ENCODE measurements at places on chromosomes 16 and 17.
A peak's percentile ranks its signal among the peaks of the same experiment; 100 is the strongest.

GRCh38 chr17:36858119-36859002, 78.9 kb upstream of the LHX1 start:
- DNase-seq = no peak

DNA sequence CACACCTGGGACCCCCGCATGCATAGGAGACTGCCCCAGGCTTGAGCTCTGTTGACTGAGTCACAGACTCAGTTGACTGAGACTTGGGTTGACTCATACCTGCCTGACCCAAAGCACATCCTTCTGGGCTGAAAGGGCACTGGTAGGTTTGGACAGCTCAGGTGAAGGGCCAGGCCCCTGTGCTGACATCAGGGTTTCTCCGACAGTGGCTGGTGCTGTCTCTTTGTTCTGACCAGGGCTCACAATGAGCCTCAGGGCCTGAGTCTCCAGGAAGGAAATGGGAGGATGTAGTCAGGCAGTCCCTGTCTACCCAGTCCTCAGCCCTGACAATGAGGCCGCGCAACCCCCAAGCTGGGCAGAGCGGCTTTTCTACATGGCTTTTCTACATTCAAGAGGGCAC, 6.5 kb downstream of the SPNS2 start:
- DNase-seq = no peak

- DNase-seq = no peak
Observed at GRCh38 chr16:25126820-25127232, 15.3 kb downstream of the LCMT1 start.

DNA sequence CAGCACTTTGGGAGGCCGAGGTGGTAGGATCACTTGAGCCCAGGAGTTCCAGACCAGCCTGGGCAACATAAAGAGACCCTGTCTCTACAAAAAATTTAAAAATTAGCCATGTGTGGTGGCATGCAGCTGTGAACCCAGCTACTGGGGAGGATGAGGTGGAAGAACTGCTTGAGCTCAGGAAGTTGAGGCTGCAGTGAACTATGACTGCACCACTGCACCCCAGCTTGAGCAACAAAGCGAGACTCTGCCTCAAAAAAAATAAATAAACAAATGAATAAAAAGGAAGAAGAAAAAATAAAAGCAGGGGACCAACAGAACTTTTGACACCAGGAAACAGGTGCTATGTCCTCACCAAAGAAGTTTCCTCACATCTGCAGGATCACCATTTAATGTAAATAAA, 14.2 kb downstream of the TERF2 start:
- no peak for DNase-seq

GRCh38 chr17:34203018-34203638, 52.0 kb upstream of the CCL2 start:
- DNase-seq = no peak

GRCh38 chr16:11627822-11628457, 40.3 kb upstream of the SNN start:
- no peak for DNase-seq

- no peak for DNase-seq
Observed at GRCh38 chr17:51703361-51704341, 443.3 kb downstream of the UTP18 start.

GRCh38 chr16:82070656-82071369, 35.8 kb downstream of the HSD17B2 start:
- DNase-seq = no peak

- peak; percentile 85 for DNase-seq
Observed at GRCh38 chr17:78759203-78759968, 22.7 kb downstream of the CYTH1 start.

GRCh38 chr16:585351-585750, 4.5 kb upstream of the RAB40C start:
- DNase-seq = peak; percentile 20

DNA sequence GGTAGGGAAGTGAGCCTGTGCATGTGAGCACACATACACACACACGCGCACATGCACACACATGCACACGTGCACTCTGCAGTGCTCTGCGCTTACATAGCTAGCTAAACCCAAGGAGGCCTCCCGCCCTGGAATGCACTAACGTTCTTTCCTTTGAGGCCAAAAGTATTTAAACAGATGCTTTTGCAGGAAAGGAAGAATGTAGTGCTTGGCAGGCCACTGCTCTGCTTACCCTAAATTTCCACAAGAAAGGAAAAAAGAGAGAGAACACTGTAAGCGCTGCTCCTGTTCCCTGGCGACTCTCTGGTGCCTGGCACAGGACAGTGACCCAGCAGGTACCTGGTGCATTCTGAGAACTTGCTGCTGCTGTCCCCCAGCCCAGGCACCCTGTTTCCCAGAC, 31.3 kb upstream of the MRPS23 start:
- DNase-seq = no peak

GRCh38 chr17:27893841-27894503, 807 bp upstream of the LYRM9 start:
- no peak for DNase-seq

DNA sequence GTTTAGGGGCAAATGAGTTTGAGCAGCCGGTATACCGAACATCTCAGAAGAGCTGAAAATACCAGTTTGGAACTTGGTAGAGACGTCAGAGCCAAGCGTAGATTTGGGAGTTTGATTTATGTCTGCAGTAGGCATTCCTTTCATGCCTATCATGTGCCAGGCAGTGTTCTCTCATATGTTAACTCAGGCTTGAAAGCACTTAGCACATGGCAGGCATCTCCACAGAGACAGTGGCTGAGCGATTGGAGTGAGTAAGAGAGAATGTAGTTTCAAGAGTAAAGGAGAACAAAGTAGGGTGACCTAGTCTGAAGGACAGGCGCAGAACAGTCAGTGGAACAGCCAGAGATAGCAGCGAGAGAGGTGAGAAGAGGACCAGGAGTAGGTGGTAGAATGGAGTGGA, 207.0 kb downstream of the FTO start:
- DNase-seq = no peak

- no peak for DNase-seq
Observed at GRCh38 chr17:13016881-13017654, 759 bp downstream of the ELAC2 start.

DNA sequence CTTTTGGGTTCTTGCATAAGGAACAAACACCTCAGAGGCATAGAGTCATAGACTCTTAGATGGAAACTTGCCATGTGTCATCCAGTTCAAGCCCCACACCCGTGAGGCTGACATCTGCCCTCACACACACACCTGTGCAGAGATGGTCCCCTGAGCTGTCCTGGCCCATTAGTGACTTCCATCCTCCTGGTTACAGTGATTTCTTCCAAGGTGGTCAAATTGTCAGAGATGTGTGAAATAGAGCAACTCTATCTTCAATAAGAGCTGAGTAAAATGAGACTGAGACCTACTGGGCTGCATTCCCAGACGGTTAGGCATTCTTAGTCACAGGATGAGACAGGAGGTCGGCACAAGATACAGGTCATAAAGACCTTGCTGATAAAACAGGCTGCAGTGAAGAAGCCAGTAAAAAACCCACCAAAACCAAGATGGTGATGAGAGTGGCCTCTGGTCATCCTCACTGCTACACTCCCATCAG, 342.2 kb upstream of the TNRC6C start:
- no peak for DNase-seq

DNA sequence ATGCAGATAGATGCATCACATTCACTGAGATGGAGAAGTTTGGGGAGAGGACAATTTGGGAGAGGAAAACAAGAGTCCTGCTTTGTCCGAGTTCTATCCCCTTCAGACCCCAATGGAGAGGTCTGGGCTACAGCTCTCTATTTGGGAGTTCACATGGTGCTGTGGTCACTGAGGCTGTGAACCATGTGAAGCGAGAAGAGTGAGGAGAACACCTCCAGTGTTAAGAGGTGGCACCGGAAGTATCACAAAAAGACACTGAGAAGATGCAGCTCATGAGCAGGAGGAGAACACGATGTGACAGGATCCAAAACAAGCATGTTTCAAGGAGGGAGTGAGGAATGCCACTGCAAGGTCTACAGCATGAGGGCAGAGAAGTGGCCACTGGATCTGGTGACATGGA, 39.7 kb downstream of the PIK3R5 start:
- DNase-seq = no peak
